ENCODE measurements at places on chromosomes 2 and 18. TPM values are rescaled to one million over a fixed set of nuclear protein-coding genes. Genes with fewer than 3 reads are reported as not detected.

The C18orf54 gene
- 5.5 TPM for total RNA-seq

The MEP1B gene
- total RNA-seq: not detected

The SULT1C4 gene
- total RNA-seq: 0.26 TPM

The IL1RL1 gene
- 0.65 TPM for total RNA-seq
